Activated T-helper 1 cell treated with anti-CD3 and anti-CD28 coated beads, Interleukin-2, amount 50 U/mL, for 16 hours (primary cell): ENCODE measurements at places on chromosomes 5 and 9.

DNA sequence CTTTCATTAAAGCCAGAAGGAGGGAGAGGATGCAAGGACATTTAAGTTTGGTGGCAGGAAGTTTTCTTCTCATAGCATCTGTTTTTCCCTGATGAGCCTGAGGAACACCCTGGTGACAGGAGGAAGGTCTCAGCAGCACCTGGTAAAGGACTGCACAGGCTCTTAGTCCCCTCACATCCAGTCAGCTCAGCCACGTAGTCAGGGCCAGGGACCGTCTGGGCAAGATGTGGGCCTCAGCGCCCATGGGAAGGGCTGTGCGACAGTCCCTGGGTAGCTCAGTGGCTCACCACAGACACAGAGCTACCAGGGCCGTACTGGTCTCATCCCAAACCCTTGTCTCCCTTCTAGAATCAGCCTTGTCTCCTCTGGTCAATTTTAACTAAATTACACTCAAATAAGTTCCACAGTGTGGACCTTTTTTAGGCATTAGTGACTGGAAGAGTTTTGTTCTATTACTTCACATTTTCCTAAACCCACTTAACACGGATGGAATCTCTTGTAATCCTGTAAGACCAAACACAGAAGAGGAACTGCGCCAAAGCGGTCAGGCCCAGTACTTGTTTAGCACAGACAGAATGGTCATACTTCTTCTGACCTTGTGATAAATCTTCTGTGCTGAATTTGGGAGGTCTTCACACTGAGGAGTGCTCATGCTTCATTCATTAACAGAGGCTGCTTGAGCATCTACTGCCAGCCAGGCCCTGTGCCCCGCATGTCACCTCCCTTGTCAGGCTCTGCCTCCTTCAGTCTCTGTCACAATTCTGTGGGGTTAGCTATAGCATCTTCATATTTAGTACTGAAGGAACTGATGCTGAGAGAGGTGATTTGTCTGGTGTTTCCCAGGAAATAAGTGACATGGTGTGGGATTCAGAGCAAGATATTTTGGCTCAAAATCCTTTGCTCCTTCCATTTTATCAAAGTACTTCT, 91.4 kb downstream of the ANGPTL2 start:
- no peak for DNase-seq

DNA sequence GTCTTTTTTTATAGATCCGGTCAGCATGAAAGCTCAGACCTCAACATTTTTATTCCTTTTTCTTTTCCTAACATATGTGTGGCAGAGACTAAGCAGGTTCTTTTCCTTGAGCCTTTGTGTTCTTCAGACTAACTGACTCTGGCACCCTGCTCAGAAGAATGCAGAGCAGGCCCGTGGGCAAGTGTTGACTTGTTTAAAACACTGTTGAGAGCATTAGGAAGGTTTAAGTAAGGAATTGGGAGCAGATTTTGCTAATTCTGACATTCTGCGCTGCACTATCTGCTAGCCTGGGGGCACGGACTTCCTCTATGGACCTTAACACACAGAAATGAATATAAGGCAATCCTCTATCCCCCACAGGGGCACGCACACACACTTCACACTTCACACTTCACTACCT, 182.5 kb upstream of the PIK3R1 start:
- DNase-seq, result no peak

DNA sequence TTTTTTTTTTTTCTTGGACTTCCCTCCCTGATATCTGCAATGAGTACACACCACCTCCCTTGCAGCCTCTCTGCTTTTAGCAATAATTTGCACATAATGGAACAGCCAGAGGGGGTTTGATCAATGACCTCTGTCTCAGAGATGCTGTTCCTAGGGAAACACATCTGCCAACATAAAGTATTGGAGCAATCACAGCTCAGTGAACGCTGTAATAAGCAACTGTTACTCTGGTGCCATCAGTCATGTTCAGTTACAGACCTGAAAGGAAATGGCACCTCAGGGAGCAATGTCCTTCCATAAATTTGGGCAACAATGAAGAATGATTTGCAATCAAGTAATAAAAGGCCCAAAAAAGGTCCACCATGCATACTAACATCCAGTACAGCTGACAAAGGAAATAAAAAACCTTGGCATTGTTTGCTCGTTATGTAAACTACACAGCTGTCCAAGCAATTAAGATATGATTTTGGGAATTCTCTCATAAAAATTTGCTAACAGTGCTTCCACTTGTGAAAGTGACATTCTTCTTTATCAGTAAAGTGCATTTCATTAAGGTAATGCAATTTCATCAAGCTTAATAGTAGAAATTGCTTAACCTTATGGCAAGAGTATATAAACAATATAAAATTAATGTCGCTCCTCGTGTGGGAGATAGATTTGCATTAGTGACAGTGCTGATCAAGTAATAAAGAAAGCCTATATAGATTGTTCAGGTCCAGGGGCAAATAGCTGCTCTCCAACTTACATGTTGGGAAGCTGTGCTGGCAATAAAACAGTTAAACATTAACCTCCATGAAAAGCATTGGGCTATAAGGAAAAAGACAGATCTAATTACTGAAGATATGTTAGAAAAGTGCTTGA, 167.8 kb downstream of the RASEF start:
- no peak for DNase-seq

DNA sequence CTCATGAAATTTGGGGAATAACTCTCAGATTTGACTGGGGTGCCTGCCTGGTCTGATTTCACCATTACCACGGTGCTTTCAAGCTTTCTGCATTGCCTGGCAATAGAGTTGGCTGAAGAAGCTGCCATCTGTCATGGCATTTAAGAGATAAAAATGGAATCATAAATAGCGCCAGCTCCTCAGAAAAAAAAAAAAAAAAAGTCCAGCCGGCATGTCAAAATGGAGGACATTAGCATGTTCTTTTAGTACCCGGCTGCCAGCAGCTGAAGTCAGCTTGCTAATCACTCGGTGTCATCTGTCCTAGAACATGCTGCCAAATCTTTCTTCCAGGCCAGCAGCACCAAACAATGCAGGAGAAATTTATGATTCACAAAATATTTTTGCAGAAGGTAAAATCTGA, 57.7 kb upstream of the CER1 start:
- DNase-seq, result no peak

DNA sequence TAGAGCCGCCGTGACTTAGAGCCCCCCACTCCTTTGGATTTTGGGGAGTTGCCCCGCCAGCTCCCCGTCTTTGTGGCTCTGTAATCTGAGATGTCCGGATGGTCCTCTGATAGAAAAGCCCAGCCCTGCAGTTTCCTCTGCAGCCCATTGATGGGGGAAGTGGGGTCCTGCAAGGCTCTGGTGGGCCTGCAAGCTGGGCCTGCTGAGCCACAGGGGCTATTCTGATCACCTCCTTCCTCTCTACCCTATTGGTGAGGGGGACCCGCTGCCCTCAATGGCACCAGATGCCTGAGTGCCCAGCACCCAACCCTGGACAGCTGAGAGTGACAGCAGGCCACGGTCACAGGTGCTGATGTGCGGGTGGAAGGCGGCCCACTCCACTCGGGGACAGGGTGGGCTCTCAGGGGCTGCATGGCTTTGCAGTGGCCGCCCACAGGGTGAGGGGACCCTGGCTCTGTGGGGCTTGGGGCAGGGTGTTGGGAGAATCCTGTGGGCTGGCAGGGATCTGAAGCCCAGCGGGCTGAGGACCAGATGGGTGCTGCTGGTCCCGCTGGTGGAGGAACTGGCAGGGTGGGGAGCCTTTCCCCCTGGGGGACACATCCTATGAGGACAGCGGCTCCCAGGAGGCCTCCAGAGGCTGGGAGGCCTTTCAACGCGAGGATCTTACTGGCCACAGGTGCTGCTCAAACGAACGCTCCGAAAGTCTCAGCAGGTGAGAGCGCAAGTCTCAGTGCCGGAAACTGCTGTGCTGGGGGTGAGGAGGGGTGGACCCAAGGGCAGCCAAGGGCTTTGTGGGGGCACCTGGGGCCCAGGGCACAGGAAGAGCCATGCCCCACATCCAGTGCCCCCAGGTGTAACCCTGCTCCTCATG, 30.0 kb upstream of the LPCAT1 start:
- DNase-seq, result no peak

GRCh38 chr5:1116109-1116740, 4.4 kb upstream of the SLC12A7 start:
- DNase-seq, result no peak

- DNase-seq, result no peak
These were observed 28.0 kb upstream of the IRX2 start for GRCh38 chr5:2779459-2779858.

DNA sequence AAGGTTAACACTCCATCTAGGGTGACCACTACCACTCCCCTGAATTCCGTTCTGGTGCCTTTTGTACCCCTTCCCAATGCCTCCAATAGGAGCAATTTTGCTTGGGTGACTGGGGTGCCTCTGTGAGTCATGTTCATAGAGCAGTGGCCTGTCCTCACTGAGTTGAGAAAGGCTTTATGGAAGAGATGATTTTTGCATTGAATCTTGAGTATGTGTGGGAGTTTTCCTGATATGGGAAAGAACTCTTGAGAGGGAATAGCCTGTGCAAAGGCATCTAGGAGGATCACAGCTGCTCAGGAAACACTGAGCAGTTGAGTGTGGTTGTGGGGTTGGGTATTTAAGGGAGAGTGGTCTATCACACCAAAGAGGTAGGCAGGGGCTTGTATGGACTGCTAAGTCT, 16.2 kb downstream of the C9orf43 start:
- no peak for DNase-seq

DNA sequence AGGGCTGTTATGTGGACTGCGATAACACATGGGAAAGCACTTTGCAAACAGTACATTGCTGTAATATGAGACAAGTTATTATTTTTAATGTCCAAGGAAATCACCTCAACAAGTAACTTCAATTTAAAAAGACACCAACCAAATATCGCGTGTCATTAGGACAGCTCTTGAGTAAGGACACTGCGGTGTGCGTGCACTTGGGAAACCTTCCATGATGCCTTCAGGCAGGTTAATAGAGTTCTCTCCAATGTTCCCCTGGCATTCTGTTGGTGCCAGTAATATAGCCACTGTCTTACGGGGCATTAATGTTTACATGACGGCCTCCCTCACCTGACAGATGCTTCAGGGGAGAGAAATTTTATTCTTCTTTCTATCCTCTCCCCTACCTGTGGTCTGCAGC, 42.9 kb downstream of the TTLL11 start:
- no peak for DNase-seq
